GM03348 (cell line): ENCODE measurements at places on chromosomes 1 and 21.

DNA sequence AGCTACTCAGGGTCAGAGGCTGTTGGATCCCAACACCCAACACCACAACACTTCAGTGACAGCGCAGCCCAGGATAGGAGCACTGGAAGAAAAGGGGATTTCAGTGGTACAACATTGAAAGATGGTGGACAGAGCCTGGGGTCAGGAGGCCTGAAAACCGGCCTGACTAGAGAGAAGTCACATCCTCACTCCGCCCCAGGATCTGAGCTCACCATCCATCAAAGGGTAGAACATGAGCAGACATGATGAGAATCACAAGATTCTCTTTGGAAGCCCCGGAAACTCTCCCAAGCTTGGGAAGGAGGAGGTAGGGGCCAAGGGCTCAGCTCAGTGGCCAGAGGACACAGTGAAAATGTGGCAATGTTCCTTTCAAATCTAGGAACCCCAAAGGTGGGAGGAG lies 271.3 kb downstream of the NPHP4 start:
- no peak for DNase-seq

DNA sequence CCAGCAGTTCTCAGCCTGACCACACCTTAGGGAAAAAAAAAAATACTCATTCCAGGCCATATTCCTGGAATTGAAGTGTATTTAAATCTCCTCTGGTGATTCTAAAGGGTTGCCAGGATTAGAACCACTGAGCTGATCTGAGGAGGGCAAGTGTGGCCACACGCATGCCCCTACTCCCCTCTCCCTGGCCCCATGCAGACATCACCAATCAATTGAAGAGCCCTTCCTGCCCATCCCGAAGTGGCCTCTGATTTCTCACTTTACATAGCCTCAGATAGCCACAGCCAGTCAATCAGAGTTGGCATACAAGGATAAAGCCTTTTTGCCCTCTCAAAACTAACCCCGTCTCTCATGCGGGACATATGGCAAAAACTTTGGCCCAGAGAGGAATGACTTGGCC lies 84.5 kb upstream of the TMEM51 start:
- DNase-seq: no peak

DNA sequence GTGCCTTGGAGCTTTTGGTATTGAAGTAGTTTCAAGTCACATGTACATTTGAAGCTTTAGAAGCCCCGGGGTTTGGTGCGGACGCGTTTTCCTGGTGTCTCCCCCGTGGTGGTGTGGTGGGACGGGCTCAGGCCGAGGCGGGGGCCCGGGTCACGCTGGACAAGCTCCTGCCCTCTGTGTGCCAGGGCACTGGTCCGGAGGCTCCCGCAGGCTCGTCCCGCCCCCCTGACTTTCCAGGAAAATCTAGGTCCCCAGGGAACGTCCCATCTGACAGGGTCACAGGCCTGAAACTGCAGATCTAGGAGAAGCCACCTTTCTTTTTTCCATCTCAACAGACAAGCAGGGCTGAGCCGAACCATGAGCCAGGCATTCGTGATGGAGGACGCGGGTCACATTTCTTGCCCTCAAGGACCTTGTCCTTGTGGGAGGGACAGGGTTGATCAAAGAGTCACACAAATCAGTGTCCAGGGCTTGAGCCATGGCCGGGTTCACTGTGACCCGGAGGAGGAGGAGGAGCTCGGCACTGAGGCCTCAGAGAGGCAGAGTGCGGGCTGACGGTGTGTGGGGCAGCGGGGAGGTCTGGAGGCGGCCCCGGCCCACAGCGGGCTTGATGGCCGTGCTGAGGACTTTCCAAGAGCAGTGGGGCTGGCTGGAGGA lies 1.6 kb downstream of the DMRTB1 start:
- no peak for DNase-seq

- no peak for DNase-seq
Measured at GRCh38 chr21:45836694-45837670, 144.6 kb upstream of the COL6A1 start.

DNA sequence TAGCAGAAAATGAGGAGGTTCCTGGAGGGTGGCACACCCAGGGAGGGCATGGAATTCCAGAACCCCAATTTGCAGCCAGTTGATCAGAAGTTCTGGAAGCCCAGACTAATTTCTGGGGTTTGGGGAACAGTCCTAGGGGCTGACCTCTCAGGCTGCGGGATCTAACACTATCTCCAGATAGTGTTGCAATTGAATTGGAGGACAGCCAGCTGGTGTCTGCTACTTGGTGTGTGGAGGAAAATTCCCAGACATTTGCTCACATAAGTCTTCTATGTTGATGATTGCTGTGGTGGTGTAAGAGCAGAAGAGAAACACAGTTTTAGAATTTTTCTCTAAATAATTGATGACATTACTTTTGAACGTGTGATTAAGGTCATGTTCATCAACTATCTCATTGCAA lies 154.3 kb upstream of the RNPC3 start:
- DNase-seq: peak; percentile 2

GRCh38 chr1:177249231-177249630 lies 78.5 kb downstream of the BRINP2 start:
- no peak for DNase-seq

GRCh38 chr1:75953461-75953860 lies 21.3 kb upstream of the ASB17 start:
- no peak for DNase-seq

GRCh38 chr1:14620941-14621340 lies 22.5 kb downstream of the KAZN start:
- DNase-seq: no peak

GRCh38 chr21:41768437-41769042 lies 1.7 kb upstream of the RIPK4 start:
- DNase-seq: peak; percentile 68

DNA sequence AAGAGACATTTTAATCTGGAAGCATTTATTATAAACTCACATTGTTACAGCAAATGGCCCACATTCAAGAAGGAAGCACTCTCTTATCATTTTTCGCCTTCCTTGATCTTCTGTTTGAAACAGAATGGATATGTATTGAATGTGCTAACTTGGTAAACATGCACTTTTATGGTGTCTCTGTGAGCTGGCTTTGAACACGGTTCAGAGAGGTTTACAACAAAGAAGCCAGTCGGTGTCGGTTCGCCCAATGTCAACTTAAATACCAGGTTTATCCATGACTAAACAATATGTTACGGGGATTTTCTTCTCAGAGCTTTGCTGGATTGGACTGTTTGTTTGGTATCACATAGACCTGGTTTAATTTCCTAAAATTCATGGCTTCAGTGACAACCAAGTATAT lies 226.4 kb downstream of the TGFB2 start:
- DNase-seq: no peak

- DNase-seq: no peak
Measured at GRCh38 chr21:38952890-38953289, 147.2 kb downstream of the ETS2 start.

DNA sequence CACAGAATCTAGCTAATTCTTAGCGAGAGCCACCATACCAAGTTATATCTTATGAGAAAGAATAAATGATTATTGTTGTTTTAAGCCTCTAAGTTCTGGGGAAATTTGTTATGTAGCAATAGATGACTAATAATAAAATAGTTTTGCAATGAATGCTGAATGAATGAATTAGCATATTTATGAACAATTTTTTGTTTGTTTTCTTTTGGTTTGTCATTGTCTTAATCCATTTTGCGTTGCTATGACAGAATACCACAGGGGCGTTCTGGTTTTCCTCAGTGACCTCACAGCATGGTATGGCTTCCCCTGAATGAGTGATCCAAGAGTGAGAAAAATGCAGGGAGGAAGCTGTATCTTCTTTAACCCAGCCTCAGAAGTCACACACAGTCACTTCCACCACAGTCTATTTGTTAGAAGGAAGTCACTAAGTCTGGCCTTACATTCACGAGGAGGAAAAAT lies 53.8 kb upstream of the HPDL start:
- peak; percentile 31 for DNase-seq

GRCh38 chr1:27655151-27655937 lies 16.6 kb downstream of the IFI6 start:
- no peak for DNase-seq

GRCh38 chr1:226661965-226662364 lies 77.1 kb downstream of the ITPKB start:
- no peak for DNase-seq

- no peak for DNase-seq
Measured at GRCh38 chr1:67608661-67609576, 76.1 kb upstream of the GADD45A start.

GRCh38 chr1:229696385-229696784 lies 70.3 kb downstream of the URB2 start:
- no peak for DNase-seq

DNA sequence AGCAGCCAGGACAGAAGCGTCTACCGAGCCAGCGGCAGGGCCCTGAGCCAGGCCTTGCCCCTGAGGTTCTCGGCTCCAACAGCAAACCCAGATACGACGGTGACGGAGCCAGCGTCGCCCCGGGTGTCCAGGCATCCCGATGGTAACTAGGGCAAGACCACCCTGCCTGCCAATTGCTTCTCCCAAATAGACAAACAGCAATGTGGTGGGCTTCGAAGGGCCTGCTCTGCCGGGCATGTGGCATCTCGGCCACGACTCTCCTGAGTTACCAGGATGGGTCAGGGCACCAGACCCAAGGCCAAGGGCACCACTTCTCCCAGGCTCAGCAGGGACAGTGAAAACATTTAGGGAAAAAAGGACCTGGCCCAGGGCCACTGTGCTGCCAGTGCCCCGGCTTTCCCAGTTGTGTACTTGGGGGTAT lies 3.2 kb upstream of the ACTRT2 start:
- DNase-seq: no peak

DNA sequence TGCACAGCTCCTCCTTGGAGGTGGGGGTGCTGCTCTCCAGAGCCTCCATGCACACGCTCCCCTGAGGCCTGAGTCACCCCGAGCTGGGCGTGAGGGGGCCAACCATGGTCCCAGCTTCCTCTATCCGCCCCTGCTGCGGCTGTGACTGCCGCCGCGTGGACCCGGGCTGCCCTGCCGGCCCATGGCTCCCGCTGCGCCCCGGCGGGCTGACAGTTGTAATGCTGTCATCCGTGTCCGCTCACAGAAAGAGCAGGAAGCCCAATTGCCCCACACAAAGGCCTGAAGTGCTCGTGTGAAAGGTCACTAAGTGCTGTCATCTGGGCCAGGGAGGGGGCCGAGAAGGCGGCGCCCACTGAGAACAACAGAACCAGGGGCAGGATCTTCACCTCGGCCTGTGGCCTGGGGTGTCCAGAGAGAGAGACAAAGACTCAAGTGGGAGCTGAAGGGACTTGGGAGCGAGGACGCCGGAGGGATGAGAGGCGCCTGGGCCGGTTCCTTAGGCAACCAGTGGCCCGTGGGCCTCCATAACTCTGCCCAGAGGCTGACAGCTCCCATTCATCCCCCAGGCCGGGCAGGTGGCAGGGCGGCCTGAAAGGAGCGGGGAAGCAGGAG lies 31.5 kb downstream of the OLIG1 start:
- no peak for DNase-seq

DNA sequence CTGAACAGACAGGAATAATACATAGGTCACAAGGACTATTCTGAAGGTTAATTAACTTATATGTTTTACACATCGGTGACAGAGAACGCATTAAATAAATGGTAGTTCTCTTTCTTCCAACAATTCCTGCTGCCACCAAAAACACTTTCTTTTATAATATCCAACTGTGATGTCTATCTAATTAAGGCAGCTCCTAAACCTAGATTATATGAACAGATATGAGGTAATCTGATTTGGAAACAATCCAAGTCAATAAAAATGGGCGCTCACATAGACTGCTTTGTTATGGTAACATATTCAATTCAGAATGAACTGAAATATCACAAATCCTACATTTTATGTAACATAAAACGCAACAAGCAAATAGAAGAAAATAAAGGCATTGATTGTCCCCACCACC lies 16.0 kb downstream of the CYYR1 start:
- DNase-seq: no peak

GRCh38 chr1:36990928-36991327 lies 43.4 kb downstream of the GRIK3 start:
- DNase-seq: no peak

- no peak for DNase-seq
Measured at GRCh38 chr1:119186471-119186870, 46.0 kb upstream of the WARS2 start.

- no peak for DNase-seq
Measured at GRCh38 chr21:36027347-36027746, 33.0 kb downstream of the SETD4 start.

DNA sequence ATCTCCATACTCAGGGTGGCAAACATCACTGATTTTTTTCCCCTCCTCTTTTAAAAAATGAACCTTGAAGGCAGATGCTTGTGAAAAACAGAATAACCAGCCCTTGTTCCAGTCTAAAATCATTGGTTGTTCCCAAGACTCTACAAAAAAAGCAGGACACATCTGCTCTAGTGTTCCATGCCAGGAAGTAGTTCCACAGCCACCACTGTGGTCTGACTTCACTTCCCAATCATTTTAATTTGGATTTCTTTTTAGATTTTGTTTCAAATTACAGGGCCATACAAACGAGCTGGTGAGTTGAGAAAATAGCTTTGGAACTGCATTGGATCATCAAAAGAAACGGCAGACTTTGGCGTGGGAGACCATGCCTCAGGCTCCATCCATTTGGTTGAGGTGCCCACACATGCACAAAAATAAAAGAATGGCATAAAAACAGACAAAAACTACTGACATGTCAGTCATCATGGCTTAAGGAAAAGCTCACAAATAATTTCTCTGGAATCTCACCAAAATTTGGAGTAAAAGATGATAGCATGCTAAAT lies 210.0 kb downstream of the GABPA start:
- DNase-seq: peak; percentile 29

DNA sequence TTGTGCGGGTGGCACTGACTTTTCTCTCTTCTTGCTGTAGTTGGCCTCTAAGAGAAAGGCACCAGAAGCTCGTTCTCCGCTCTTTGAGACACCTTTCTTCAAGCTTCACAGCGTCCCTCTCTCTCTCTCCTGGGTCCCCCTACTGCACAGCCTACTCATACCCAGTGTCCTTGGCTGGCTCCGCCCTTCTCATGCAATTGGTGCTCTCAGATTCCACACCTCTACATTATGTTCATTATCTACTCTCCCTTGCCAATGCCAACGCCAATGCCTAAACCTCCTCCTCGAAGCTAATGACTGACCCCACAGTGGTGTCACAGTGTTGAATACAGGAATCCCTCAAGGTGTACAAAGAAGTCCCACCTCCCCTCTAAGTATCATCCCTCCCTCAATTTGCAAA lies 4.8 kb upstream of the DNAJC28 start:
- DNase-seq: no peak

DNA sequence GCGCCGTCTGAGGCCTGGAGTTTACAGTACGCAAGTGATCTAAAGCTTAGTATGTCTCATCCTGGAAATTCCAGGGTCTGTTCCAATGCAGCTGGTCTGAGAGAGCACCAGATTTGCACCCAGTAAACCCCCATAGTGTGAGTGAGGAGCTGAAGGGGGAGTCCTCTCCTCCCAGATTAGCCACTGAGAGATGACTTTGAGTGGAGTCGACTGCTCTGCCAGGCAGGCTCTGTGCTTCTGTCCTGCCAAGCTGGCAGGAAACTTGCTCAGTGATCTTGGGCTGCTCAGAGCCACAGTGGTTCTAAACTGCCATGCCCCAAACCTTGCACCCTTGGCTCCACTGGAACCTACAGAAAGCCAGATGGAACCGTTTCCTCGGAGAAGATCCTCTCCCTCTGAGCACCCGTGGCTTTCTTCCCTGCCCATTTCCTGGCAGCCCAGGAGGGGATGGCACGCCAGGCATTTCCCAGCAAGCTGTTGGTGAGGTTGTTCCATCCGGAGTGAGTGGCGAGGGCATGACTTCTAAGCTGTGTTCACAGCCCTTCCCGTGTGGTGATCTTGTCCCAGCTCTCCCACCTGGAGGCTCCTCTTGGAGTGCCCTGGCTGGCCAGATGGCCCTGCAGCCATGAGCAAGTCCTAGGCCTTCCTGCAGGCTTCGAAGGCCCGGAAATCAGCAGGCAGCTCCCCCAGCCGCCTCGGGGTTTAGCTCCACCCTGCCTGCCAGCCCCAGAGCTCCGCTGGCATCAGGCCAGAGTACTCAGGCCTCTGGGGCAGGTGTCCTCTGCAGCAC lies 125.9 kb upstream of the VAMP3 start:
- DNase-seq: no peak
